ENCODE measurements at places on chromosomes 3 and 15.
A peak's percentile ranks its signal among the peaks of the same experiment; 100 is the strongest.

- no peak for DNase-seq
Observed at GRCh38 chr3:16222547-16222946, 42.2 kb downstream of the DPH3 start.

DNA sequence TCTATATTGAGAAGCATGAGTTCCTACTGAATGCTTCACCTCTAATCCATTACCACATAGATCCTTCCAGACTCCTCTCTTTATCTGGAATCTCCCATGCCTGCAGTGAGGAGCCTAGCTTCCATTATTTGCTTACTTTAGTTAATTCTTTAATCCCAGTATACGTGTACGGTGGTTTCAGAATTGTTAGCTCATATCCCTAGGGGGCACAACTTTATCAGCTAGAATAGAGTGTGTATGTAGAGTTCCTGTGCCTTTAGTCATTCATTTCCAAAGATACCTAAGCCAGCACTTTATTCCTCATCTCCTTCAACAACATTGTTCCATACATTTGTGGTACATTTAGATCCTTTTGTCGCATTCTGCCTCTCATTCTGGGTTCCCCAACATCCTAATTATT, 226.0 kb downstream of the TJP1 start:
- no peak for DNase-seq

GRCh38 chr3:57184526-57184925, 15.3 kb downstream of the HESX1 start:
- DNase-seq: peak; percentile 30

DNA sequence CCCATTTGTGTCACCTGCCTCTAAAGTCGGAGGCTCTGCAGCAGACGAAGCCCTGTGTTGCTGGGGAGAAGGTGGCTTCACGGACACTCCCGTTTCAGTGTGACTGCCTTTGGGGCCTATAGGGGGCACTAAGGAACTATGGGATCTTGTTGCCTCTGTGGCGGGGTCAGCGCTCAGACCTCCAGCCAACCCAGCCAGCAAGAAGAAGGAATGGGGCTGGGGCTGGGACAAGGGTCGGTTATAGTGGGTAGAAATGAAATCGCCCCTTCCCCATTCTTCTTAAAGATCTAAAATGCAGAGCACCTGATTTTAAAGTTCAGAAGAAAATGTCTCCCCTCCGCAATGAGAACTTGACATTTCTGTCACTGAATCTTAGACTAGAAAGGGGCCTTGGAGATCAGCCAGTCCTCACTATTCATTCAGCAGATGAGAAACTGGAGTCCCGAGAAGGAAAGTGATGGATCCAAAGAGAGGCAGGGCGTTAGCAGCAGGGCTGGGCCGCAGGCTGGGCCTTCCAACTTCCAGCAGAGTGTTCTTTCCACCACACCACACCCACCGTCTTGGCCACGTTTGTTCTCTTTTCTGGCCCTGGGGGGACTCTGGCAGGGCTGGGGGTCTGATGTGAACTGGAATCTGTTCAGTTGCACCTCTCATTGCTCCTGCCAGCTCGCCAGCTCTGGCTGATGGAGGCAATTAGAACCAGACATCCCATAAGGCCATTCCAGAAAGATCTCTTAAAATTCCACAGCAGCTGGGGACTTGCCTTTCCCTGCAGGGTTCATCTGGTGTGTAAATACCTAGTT, 195.4 kb downstream of the OPA1 start:
- DNase-seq: no peak

Data from fibroblast of skin of left biceps (primary cell).